Stimulated activated CD4-positive, alpha-beta T cell treated with anti-CD3 and anti-CD28 coated beads, Interleukin-2, amount 100 ng/mL, for 4 hours (primary cell): ENCODE measurements at places on chromosomes 12 and 14.

GRCh38 chr14:33589334-33589733 lies 361.5 kb downstream of the EGLN3 start:
- DNase-seq: no peak

GRCh38 chr14:96811985-96812667 lies 14.9 kb downstream of the VRK1 start:
- no peak for DNase-seq

GRCh38 chr12:50550530-50551223 lies 45.9 kb downstream of the DIP2B start:
- DNase-seq: no peak

DNA sequence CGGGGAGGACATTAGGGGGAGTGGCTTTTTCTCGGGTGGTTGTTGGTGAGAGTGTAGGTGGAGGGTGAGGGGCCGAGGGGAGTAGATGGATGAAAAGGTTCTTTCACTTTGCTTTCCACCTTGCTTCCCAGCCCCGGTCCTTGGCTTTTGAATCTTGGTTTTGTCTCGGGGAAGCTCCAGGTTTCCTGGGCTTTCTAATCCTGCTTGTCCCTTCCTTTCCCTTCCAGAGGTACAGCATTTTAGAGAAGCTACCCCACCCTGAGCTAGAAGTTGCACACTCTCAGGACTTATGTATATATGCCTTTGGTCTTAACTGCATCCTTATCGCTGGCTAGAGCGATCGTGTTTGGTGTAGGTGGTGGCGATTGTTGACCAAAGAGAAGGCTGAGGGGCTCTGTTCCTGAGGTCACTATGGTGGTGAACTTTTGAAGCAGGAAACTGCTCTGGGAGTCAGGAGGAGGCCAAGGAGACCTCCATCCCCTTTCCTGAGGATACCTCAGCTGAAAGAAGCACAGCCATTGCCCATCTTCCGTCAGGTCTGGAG lies 862 bp downstream of the PIP4K2C start:
- no peak for DNase-seq
